ENCODE measurements at places on chromosomes 2 and 18.

DNA sequence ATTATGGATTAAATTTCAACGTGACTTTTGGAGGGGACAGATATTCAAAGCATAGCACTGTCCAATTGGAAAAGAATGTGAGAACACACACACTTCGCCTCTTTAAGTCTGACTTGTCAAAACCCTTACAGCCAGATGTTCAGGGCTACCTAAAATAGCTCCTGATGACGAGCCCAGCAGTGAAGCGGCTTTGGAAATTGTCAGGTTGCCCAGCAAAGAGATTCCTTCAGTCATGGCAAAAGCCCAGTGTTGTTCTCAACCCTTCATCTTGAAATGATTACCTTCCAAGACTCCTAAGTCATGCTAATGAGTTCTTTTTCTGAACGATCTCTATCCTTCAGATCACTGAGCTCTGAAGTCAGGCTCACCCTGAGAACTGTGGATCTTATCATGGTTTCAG lies 436.6 kb downstream of the LRATD1 start:
- DNase-seq, result no peak

DNA sequence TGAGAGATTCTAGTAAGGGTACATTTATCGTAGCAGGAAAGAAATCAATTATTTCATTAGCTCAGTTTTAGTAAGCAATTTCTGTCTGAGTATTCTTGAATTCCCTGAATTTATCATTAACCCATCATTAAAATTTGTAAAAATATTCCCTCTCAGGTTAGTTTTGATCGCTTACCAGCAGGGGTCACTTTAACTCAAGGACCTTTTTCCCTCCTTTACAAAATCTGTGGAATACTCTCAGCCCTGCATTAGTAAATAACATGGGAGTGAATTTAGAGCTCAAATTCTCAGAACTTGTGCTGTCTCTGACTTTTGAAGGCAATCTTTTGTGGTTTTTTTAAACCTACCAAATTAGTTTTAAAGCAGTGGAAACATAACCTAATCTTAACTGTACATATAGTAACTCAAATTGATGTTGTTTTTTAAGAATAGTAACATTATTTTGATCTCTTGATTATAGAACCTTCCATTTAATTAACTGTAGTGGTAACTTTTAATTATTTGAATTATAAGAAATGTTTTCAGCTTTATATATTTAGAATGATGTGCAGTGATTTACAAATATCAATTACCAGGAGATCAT lies 97.2 kb downstream of the AGPS start:
- no peak for DNase-seq

- no peak for DNase-seq
These were observed 29.9 kb downstream of the EPB41L3 start for GRCh38 chr18:5513947-5514346.

DNA sequence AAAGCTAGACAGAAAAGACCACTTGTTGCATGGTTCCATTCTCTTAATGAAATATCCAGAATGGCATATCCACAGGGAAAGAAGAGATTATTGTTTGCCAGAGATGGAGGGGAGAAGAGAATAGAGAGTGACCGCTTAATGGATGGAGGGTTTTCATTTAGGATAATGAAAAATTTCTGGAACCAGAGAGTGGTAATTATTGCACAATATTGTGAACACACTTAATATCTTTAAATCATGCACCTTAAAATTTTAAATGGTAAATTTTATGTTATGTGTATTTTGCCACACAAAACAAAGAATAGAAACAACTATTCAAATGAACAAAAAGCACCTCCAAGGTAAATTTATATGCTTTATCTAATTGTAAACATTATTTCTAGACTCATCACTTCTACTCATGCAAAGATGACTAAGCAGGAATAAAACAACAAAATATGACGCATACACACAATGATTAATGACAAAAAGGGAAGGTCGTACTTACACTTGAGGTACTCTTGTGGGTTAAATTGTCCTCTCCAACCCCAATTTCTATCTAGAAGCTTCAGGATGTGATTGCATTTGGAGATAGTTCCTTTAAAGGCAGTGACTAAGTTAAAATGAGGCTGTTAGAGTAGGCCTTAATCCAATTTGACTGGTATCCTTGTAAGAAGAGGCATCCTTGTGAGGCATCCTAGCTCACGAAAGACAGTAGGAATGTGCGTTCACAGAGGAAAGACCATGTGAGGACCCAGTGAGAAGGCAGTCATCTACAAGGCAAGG lies 18.7 kb upstream of the DHRS9 start:
- DNase-seq, result no peak

All from activated T-cell treated with anti-CD3 and anti-CD28 coated beads for 1 hour (primary cell).